Uterus (tissue), 4 donors: ENCODE measurements at places on chromosomes 1 and 21. TPM values are rescaled to one million over a fixed set of nuclear protein-coding genes. Genes with fewer than 3 reads are reported as not detected.
A peak's percentile ranks its signal among the peaks of the same experiment; 100 is the strongest.

Gene AMY1A
- 0.76 TPM for total RNA-seq

DNA sequence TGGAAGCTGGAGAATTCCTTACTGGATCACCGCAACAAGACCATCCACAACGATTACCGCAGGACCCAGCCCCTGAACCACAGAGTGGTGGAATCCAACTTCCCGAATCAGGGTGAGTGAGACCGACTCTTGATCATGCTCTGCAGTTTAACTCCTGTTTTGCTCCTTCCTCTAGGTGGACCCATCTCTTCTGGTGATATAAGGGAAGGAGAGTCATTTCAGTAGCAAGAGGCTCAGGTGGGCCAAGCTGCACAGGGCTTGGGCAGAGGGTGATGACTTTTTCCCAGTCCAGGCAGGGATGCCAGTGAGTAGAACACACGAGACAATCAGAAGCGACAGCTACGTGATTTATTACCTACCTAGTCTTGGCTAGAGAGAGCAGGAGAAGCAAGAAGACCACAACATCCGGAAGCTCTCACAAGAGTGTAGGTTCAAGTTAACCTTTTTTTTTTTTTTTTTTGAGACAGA lies 25.2 kb downstream of the CA6 start:
- DNase-seq: no peak

Gene ANGPTL1
- 134 TPM for total RNA-seq

Gene FALEC
- not detected for total RNA-seq

DNA sequence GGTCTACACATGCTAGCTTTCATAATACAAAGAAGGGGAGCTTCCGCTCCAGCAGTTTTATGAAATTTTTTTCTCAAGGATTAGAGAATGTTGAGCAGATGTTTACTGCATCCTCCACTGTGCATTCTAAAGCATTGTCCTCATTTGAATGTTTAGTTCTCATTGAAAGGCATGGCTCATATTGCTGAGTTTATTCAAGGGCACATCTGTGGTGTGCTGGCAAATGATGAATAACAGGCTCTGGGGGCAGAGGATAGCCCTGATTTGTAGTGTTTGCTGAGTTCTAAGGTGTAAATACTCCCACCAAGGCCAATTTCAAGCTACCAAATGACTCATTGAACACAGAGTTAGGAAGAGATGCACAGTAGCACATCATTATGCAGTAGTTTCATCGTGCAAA lies 303.2 kb upstream of the FAM78B start:
- no peak for DNase-seq

GRCh38 chr1:36401602-36402503 lies 4.1 kb upstream of the LSM10 start:
- no peak for DNase-seq

Gene CSF3R
- 9.7 TPM for total RNA-seq

- no peak for DNase-seq
These were observed 27.7 kb upstream of the RPTN start for GRCh38 chr1:152186556-152187285.

Gene ZNF695
- total RNA-seq: not detected

DNA sequence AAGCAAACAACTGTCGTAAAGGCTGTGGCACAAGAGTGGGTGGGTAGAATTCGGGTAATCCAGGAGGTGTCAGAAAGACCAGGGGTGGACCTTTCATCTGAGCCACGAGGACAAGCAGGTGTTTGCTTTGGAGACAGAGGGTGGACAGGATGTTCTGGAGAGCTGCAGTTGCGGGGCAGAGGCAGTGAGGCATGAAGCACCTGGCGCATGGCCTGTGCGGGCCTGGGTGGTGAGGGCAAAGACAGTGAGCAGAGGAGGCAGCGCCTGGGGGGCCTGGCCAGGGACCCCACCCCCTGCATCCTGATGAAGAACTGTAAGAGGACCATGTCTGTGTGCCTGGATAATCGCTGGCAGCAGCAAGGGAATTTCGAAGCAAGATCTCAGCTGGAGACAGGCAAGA lies 24.9 kb downstream of the KIF26B start:
- DNase-seq: no peak

Gene S100A1
- total RNA-seq: not detected

Gene F5
- 1.3 TPM for total RNA-seq

Gene NT5C1A
- total RNA-seq: 1.1 TPM

GRCh38 chr1:5623399-5623798 lies 368.8 kb downstream of the NPHP4 start:
- no peak for DNase-seq

Gene SLAMF7
- 0.76 TPM for total RNA-seq

- DNase-seq: peak; percentile 32
These were observed 12.5 kb downstream of the EPS15 start for GRCh38 chr1:51506537-51506936.

DNA sequence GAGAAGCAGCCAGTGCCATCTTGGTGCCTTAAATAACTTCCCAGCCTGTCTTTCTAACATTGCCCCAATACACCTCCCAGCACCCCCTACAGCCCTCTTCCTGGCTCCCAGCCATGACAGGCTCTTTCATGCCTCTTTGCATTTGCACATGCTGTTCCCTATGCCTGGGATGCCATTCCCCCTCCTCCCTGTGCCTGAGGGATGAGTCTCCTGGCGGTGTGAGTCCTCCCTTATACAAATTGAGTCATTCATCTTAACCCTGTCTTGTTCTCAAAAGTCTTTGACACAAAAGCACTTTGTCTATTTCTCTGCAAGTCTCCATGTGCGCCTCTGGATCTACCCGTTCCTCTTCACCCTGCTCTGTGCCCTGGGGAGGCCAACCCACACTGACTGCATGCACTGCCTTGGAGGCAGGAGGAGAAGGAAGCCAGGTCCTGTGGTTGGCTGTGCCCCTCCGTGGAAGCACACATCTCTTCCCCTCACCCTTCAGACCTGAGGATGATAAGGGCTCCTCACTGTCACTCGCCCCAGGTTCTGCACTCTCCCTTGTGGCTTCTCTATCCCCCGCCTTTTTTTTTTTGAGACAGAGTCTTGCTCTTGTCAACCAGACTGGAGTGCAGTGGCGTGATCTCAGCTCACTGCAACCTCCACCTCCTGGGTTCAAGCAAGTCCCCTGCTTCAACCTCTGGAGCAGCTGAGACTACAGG lies 25.1 kb downstream of the CDCP2 start:
- DNase-seq: no peak

GRCh38 chr1:162218975-162219374 lies 149.5 kb downstream of the NOS1AP start:
- DNase-seq: no peak

DNA sequence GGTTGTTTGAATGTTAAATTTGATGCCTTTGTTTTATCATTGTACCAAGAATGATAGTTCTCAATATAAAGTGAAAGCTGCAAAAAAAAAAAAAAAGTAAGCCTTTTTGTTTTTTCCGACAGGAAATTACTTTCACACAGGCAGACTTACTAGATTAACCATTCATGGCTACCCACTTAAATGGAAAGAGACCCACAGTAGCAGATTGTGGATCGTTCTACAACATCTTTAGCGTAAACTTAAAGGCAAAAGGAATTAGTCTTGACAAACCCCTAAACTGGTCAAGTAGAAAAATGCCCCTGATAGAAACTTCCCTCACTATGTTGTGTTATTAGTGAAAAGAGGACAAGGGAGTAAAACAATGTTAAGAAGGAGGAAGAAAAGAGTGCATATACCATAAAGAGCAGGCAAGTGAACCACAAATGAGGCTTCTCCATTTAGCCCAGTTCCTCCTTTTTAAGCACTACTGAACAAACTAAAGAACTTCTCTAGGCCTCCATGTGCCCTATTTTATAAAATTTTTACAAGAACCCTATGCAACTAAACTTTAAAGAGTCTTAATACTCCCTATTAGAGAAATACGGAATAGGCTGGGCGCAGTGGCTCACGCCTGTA lies 1560.3 kb downstream of the MRPL39 start:
- DNase-seq: no peak

DNA sequence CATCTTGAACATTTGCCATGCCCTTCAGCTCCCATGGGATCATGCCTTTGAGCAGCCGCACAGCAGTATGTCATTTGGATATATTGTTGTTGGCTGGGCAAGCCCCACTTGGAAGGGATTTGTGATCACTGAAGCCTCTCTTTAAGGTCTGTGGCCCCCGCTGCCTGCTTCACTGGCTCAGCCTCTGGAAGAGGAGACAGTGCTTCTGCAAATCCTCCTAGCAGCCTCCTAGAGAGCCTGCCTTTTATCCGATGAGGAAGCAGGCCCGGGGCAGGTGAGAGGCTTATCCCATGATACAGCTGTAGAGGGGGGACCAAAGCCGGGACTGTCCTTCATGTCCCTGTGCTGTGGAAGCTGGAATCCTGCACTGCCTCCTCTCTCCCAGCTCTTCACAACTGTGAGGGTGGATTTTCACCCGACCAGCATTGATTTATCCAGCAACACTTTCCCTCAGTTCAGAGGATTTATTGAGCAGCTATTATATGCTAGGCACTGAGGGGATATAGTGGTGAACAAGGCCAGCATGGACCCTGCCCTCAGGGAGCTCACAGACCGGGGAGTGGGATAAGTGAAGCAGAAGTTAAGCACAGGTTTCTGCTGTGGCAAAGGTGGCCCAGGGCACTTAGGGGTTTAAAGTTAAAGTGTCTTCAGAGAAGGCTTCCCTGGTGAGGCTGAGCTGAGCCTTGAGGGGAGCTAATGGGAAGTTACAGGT lies 3.9 kb downstream of the TMEM61 start:
- DNase-seq: no peak
